ENCODE measurements at places on chromosomes 12 and 14.
A peak's percentile ranks its signal among the peaks of the same experiment; 100 is the strongest.

- no peaks in the 10 kb centered on the region for H3K36me3 ChIP-seq
- peak; percentile 66 for DNase-seq
- H3K27ac ChIP-seq: peak overlapping the region; percentile 82
- H3K4me1 ChIP-seq: peaks cover 44% of the 10 kb centered on the region
- no peaks in the 10 kb centered on the region for H3K27me3 ChIP-seq
- no peak overlapping the region for H3K4me3 ChIP-seq
These were observed 345.9 kb downstream of the BCL11B start for GRCh38 chr14:98926146-98926545.

DNA sequence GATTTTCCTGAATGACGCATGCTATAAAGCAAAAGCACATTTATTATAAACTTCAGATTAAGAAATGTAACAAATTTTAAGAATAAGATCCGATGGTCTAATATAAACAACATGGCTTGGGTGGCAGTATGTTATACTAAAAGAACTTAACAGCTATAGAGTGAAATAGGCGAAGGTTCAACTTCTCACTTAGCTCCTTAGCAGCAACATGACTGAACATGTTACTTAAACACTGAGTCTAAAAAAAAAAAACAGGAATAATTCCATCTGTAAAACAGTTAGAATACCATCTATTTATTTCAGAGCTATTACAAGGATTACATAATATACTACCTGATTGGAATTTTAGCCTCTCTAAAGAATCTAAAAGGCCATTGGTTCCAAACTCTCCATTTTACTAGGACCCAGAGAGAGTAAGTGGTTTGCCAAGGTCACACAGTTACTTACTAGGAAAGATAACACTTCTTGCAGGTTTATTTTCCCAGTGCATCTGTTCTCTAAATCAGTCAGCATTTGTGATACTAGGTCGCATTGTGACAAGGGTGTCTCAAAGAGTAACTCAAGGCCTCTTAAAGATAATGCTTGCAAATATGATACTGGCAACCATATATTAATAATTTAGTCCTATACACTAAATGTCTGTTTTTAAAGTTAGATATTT is 14.8 kb downstream of the OSBPL8 start:
- H3K27me3 ChIP-seq: no peaks in the 10 kb centered on the region
- no peak overlapping the region for H3K4me3 ChIP-seq
- peaks cover 20% of the 10 kb centered on the region for H3K36me3 ChIP-seq
- DNase-seq: no peak

DNA sequence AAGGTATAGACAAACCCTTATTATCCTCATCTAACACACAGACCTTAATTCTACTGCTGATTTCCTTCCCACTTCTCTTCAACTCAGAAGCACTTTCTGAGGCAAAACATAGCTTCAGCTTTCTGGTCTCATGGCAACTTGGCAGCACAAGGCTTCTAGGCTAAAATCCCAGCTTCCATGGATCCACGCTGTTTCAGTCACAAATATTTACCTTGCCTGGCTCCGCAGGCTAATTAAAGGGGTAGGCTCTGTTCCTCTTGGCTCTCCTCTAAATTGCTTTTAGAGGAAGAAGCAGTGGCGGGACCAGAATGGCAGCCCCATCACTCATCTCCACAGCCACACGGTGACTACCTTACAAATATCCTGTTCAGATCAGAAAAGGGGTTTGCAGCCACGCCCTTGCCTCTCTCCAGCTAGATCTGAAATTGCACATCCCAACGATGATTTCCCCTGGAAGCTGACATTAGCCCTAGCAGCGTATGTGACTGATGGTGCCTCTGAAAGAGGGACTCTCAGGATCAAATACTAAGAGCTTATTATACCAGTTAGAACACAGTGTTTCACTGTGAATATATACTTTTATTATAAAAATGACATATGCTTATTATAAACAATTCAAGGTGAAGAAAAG is 221.5 kb upstream of the NUDT4 start:
- no peak for DNase-seq
- H3K36me3 ChIP-seq: no peaks in the 10 kb centered on the region
- H3K4me3 ChIP-seq: no peak overlapping the region
- H3K27me3 ChIP-seq: peaks cover 16% of the 10 kb centered on the region
- H3K27ac ChIP-seq: no peak overlapping the region
- no peaks in the 10 kb centered on the region for H3K4me1 ChIP-seq

- no peaks in the 10 kb centered on the region for H3K4me1 ChIP-seq
- H3K36me3 ChIP-seq: no peaks in the 10 kb centered on the region
- H3K27ac ChIP-seq: no peak overlapping the region
- no peak for DNase-seq
- H3K4me3 ChIP-seq: no peak overlapping the region
These were observed 21.5 kb upstream of the FAM181A start for GRCh38 chr14:93905623-93906022.

DNA sequence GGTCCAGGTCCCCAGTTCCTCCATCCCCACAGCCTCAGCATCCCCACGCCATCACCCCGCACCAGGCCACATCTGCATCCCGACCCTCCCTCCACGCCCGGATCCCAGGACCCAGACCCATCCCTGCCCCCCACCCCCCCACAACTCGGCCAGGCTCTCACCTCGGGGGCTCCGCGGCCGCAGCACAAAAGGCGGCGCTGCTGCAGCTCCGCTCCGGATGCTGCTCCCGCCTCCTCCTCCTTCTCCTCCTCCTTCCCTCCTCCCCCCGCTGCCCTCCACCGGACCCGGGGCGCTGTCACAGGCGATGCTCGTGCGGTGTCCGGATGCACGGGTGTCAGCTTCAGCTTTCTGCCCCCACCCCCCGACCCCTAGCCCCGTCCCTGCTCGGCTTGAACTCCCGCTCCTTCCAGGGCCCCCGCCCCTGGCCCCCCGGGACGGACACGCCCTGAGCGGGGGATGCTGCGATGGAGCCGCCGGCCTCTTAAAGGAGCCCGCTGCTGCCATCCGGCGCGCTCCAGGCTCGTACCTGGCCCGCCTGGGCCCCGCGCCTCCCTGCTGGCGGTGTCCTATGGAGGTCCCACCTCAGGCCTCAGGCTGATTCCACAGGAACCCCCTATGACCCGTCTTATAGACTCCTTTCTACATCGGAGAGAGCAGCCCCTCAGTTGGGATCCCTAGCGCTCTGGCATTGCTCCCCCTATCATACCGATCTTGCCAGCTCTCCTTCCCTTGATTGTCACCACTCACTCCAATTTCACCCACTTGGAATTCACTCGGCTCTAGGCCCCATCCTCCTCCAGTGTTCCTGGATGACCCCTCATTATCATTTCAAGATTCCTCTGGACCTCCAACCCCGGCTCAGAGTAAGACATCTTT is at the start of gene MAP3K12:
Gene MAP3K12 (minus strand): TSS at position 193 of the 876 bp plus-strand sequence. CDS start 12,067 bp downstream, outside the sequence.
- peak within 1 kb of the TSS; percentile 80 for H3K4me3 ChIP-seq
- H3K27ac ChIP-seq: peak within 1 kb of the TSS; percentile 96
- H3K4me1 ChIP-seq: peaks cover 53% of the 10 kb centered on the region
- peaks cover 6% of the 10 kb centered on the region for H3K36me3 ChIP-seq
- DNase-seq: peak; percentile 82
- no peaks in the 10 kb centered on the region for H3K27me3 ChIP-seq

GRCh38 chr14:96091941-96092411 is 52.8 kb downstream of the C14orf132 start:
- no peak overlapping the region for H3K4me3 ChIP-seq
- H3K27ac ChIP-seq: no peak overlapping the region
- H3K36me3 ChIP-seq: no peaks in the 10 kb centered on the region
- no peak for DNase-seq
- H3K4me1 ChIP-seq: no peaks in the 10 kb centered on the region

- H3K4me1 ChIP-seq: peaks cover 6% of the 10 kb centered on the region
- H3K27ac ChIP-seq: no peak overlapping the region
These were observed 458 bp downstream of the SSPN start for GRCh38 chr12:26195641-26196420.

- H3K36me3 ChIP-seq: no peaks in the 10 kb centered on the region
- no peaks in the 10 kb centered on the region for H3K27me3 ChIP-seq
- peaks cover 30% of the 10 kb centered on the region for H3K4me1 ChIP-seq
- no peak overlapping the region for H3K27ac ChIP-seq
- H3K4me3 ChIP-seq: no peak overlapping the region
These were observed 166.0 kb downstream of the SLC38A4 start for GRCh38 chr12:46659824-46660223.

- H3K4me1 ChIP-seq: no peaks in the 10 kb centered on the region
- no peaks in the 10 kb centered on the region for H3K36me3 ChIP-seq
- no peaks in the 10 kb centered on the region for H3K27me3 ChIP-seq
- DNase-seq: no peak
- no peak overlapping the region for H3K27ac ChIP-seq
These were observed 256.6 kb downstream of the NAV3 start for GRCh38 chr12:78087363-78087675.

- no peak for DNase-seq
- H3K27me3 ChIP-seq: no peaks in the 10 kb centered on the region
- peak overlapping the region; percentile 50 for H3K27ac ChIP-seq
- no peaks in the 10 kb centered on the region for H3K36me3 ChIP-seq
These were observed 91.4 kb downstream of the CHGA start for GRCh38 chr14:93014058-93015023.

- no peaks in the 10 kb centered on the region for H3K4me1 ChIP-seq
- H3K36me3 ChIP-seq: peaks cover 18% of the 10 kb centered on the region
- no peaks in the 10 kb centered on the region for H3K27me3 ChIP-seq
- DNase-seq: no peak
- no peak overlapping the region for H3K27ac ChIP-seq
These were observed 201.5 kb downstream of the FOXN3 start for GRCh38 chr14:89215531-89215930.

GRCh38 chr12:103887738-103888137 is 42.5 kb upstream of the HSP90B1 start:
- peaks cover 14% of the 10 kb centered on the region for H3K4me1 ChIP-seq
- no peak overlapping the region for H3K4me3 ChIP-seq
- no peaks in the 10 kb centered on the region for H3K27me3 ChIP-seq
- DNase-seq: no peak
- H3K36me3 ChIP-seq: no peaks in the 10 kb centered on the region

DNA sequence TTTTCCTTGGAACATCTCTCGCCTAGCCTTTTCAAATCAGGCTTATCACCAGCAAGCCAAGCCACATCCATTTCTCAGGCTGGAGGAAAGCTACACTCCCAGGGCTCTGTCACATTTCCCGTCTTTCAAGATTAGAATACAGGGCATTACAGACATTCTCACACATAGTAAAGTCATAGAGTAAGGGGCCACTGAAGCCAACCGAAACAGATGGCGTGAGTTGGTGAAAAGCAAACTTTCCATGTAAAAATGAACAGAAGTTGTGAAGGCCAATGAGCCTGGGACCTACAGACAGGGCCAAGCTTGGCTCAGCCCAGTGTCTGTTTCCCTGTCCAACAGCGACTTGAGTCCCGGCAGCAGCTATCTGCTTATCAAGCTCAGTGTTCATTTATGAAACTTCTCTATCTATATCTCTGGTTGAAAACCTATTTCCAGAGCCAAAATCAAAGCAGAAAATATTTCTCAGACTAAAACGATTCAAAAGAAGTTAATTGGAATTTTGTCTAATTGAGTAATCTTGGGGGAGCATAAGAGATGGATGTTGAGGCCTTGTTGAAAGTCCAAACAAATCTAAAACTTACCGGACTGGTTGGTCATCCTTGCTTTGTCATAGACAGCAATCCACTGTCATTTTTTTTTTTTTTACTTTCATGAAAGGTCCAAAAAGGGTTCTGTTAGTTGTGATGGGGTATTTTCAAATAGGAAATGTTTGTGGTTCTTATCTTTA is 105.6 kb downstream of the DAAM1 start:
- H3K4me1 ChIP-seq: peaks cover 22% of the 10 kb centered on the region
- H3K4me3 ChIP-seq: no peak overlapping the region
- DNase-seq: no peak
- peaks cover 14% of the 10 kb centered on the region for H3K36me3 ChIP-seq
- H3K27ac ChIP-seq: no peak overlapping the region

- no peaks in the 10 kb centered on the region for H3K36me3 ChIP-seq
- H3K27ac ChIP-seq: no peak overlapping the region
- DNase-seq: no peak
- H3K4me1 ChIP-seq: no peaks in the 10 kb centered on the region
- no peak overlapping the region for H3K4me3 ChIP-seq
These were observed 287.5 kb downstream of the GALC start for GRCh38 chr14:87705439-87705896.

- no peak overlapping the region for H3K4me3 ChIP-seq
- H3K36me3 ChIP-seq: peaks cover 10% of the 10 kb centered on the region
- H3K27ac ChIP-seq: no peak overlapping the region
- peaks cover 15% of the 10 kb centered on the region for H3K4me1 ChIP-seq
These were observed 11.0 kb downstream of the RCOR1 start for GRCh38 chr14:102603293-102603907.

GRCh38 chr14:50839691-50840090 is 8.7 kb upstream of the NIN start:
- no peak overlapping the region for H3K4me3 ChIP-seq
- H3K27ac ChIP-seq: no peak overlapping the region
- peaks cover 7% of the 10 kb centered on the region for H3K27me3 ChIP-seq
- H3K4me1 ChIP-seq: peaks cover 24% of the 10 kb centered on the region

DNA sequence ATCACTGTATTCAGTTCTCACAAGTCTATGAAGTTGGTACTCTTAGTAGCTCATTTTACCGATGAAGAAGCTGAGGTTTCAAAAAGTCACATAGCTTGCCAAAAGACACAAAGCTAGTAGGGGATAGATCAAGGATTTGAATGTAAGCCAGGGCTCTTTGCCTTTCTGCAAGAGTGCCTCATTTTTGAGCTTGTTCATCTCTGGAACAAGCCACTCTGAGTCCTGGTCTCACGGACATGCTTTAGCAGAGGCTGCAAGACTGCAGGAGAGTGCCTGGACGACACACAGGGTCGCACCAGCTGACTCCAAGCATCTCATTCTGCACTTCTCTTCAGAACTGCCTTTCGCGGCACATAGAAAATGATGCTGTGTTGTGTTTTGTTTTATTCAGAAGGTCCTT is 3.7 kb downstream of the NUAK1 start:
- peaks cover 61% of the 10 kb centered on the region for H3K27me3 ChIP-seq
- no peak overlapping the region for H3K4me3 ChIP-seq
- no peak for DNase-seq
- H3K4me1 ChIP-seq: peaks cover 2% of the 10 kb centered on the region
- H3K27ac ChIP-seq: no peak overlapping the region
- H3K36me3 ChIP-seq: no peaks in the 10 kb centered on the region

DNA sequence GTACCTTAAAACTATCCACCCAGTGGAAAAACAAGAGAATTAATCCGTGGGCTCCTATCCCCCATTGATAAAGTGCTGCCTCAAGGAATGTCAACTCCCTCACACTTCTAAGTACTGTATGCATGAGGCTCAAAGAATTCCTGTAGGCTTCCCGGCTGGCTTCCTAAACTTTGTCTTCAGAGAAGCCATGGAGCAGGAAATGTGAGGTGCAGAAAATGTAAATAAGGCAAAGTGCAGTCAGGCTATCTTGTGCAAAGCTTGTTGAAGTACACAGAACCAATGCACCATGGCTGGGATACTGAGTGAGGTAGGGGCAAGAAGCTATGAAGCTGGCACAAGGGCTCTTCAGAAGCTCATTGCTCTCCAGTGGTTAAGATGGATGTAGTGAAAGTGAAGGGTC is 611.0 kb downstream of the FSCB start:
- H3K27me3 ChIP-seq: no peaks in the 10 kb centered on the region
- no peak overlapping the region for H3K27ac ChIP-seq
- H3K4me3 ChIP-seq: no peak overlapping the region
- no peaks in the 10 kb centered on the region for H3K4me1 ChIP-seq

Data from activated naive CD4-positive, alpha-beta T cell treated with anti-CD3 and anti-CD28 coated beads, Interleukin-2, amount 10 ng/mL, durations not matched to agents 7 days and 5 days (primary cell).